GM23248 (cell line): ENCODE measurements at places on chromosomes 1 and 21. TPM values are rescaled to one million over a fixed set of nuclear protein-coding genes. Genes with fewer than 3 reads are reported as not detected.

DNA sequence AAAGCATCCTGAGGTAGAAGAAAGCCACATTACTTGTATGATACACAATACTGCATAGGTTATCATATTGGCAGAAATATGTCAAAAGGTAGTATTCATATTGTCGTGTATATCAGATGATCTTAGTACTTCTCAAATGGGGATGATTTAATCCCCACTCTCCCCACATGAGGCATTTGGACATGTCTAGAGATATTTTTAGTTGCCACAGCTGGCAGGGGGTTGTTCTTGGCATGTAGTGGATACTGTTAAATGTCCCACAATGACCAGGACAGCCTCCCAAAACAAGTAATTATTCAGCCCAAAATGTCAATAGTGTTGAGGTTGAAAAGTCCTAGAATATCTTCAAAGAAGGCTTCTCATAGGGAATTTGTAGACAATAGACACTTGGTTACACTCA is 162.8 kb downstream of the NEGR1 start:
- DNase-seq = no peak
- no peaks in the 10 kb centered on the region for H3K27me3 ChIP-seq
- no peaks in the 10 kb centered on the region for H3K36me3 ChIP-seq
- H3K27ac ChIP-seq = no peak overlapping the region
- no peak overlapping the region for H3K4me3 ChIP-seq

- peak overlapping the region; percentile 99 for H3K27ac ChIP-seq
- peak overlapping the region; percentile 93 for H3K4me3 ChIP-seq
- no peaks in the 10 kb centered on the region for H3K36me3 ChIP-seq
- DNase-seq = peak; percentile 69
- peaks cover 52% of the 10 kb centered on the region for H3K4me1 ChIP-seq
Observed at GRCh38 chr1:206687915-206688442, 3.3 kb downstream of the MAPKAPK2 start.

DNA sequence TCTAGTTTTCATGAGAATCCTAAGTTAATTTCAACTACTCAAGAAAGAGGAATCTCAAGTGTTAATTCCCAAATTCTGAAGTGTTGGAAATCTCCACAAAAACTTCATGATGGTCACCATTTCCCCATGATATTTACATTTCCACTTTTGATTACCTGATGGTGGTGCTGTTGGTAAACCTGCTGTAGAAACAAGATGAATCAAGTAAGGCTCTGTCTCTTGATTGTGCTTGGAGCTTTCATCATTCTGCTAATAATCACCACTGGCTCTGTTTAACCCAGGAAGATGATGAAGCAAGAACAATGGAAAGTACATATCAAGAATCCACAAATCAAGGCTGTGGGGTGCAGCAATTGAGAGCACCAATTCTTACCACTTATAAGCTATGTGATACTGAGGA is 77.8 kb downstream of the C4BPA start:
- H3K27me3 ChIP-seq = no peaks in the 10 kb centered on the region
- no peak overlapping the region for H3K27ac ChIP-seq
- no peaks in the 10 kb centered on the region for H3K4me1 ChIP-seq

GRCh38 chr1:203913073-203913521 is 51.7 kb downstream of the SNRPE start:
- no peaks in the 10 kb centered on the region for H3K27me3 ChIP-seq
- H3K4me1 ChIP-seq = peaks cover 18% of the 10 kb centered on the region
- H3K4me3 ChIP-seq = no peak overlapping the region
- no peaks in the 10 kb centered on the region for H3K36me3 ChIP-seq
- no peak for DNase-seq

GRCh38 chr1:18869847-18870594 is 10.6 kb upstream of the TAS1R2 start:
- peaks cover 15% of the 10 kb centered on the region for H3K27me3 ChIP-seq
- no peak overlapping the region for H3K27ac ChIP-seq
- H3K36me3 ChIP-seq = no peaks in the 10 kb centered on the region

DNA sequence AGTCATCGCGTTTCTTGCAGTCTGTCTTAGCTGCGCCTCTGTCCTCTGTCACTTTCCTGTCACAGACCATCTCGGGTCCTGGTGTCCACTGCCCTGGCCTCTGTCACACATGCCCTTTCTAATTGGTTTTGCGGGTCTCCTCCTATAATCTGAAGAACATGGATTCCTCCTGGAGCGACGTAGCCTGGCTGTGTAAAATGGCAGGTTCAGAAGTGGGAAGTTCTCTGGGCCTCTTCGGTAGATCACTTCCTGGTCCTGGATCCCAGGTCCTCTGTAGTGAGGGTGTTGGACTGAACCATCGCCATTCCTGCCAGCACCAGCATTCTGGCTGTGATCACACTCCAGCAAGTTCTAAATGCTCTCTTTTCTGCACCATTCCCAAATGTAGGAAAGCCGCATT is 857 bp downstream of the FAM3B start:
- H3K4me1 ChIP-seq = no peaks in the 10 kb centered on the region
- no peak overlapping the region for H3K27ac ChIP-seq
- no peaks in the 10 kb centered on the region for H3K36me3 ChIP-seq
- DNase-seq = no peak
- peaks cover 50% of the 10 kb centered on the region for H3K27me3 ChIP-seq
- H3K4me3 ChIP-seq = no peak overlapping the region

- H3K4me1 ChIP-seq = peaks cover 19% of the 10 kb centered on the region
- H3K36me3 ChIP-seq = no peaks in the 10 kb centered on the region
- H3K27ac ChIP-seq = no peak overlapping the region
- peak; percentile 53 for DNase-seq
- H3K4me3 ChIP-seq = no peak overlapping the region
Observed at GRCh38 chr1:100710906-100711682, 8.4 kb upstream of the VCAM1 start.

GRCh38 chr1:165942927-165943597 is 115.6 kb downstream of the UCK2 start:
- H3K36me3 ChIP-seq = no peaks in the 10 kb centered on the region
- H3K4me3 ChIP-seq = no peak overlapping the region
- no peak overlapping the region for H3K27ac ChIP-seq
- no peaks in the 10 kb centered on the region for H3K4me1 ChIP-seq

DNA sequence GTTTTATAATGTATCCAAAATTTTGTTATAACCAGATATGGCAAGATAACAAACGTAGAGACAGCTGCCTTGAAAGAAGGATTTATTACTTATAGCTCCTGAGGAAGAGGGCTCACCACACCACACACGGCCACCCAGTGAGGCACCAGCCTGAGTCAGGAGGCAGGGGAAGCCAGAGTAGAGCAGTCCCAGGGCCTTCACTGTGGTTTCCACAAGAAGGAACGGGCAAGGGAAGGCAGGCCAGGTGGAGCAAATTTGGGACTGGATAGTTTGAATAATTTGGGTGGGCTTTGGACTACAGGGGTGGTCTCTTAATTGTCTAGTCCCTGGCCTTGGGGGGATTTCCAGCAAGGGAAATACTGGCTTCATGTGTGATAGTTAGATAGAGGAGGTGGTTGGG is 72.5 kb downstream of the RRAGC start:
- DNase-seq = no peak
- no peak overlapping the region for H3K27ac ChIP-seq
- H3K4me3 ChIP-seq = no peak overlapping the region
- no peaks in the 10 kb centered on the region for H3K4me1 ChIP-seq
- peaks cover 26% of the 10 kb centered on the region for H3K27me3 ChIP-seq

GRCh38 chr1:54218883-54219687 is 19.1 kb downstream of the MRPL37 start:
- DNase-seq = peak; percentile 22
- H3K4me1 ChIP-seq = peaks cover 19% of the 10 kb centered on the region
- peak overlapping the region; percentile 83 for H3K27ac ChIP-seq
- no peaks in the 10 kb centered on the region for H3K27me3 ChIP-seq
- no peak overlapping the region for H3K4me3 ChIP-seq

DNA sequence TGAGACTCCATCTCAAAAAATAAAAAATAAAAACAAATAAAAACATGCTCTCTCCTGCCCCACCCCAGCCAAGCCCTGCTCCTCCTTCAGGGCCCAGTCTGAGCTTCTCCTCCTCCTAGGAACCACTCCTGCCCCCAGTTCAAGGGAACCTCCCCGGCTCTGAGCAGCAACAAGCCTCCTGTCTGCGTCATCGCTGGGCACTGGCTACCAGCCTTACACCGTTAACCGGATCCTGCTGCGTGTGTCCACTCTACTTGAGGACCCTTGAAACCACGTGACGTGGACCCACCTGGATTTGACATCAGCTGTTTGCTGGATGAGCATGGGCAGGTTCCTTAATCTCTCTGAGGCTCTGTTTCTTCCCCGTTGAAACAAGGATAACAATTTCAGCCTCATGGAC is 1.6 kb upstream of the TAS1R2 start:
- H3K36me3 ChIP-seq = no peaks in the 10 kb centered on the region
- H3K27ac ChIP-seq = no peak overlapping the region
- no peak overlapping the region for H3K4me3 ChIP-seq
- DNase-seq = no peak

GRCh38 chr1:86703696-86704457 is 499 bp upstream of the SH3GLB1 start:
- peak overlapping the region; percentile 97 for H3K4me3 ChIP-seq
- H3K27me3 ChIP-seq = no peaks in the 10 kb centered on the region
- DNase-seq = peak; percentile 57
- H3K36me3 ChIP-seq = 0 out of 2 replicates have a peak, but pooled peaks cover 4% of the 10 kb centered on the region

DNA sequence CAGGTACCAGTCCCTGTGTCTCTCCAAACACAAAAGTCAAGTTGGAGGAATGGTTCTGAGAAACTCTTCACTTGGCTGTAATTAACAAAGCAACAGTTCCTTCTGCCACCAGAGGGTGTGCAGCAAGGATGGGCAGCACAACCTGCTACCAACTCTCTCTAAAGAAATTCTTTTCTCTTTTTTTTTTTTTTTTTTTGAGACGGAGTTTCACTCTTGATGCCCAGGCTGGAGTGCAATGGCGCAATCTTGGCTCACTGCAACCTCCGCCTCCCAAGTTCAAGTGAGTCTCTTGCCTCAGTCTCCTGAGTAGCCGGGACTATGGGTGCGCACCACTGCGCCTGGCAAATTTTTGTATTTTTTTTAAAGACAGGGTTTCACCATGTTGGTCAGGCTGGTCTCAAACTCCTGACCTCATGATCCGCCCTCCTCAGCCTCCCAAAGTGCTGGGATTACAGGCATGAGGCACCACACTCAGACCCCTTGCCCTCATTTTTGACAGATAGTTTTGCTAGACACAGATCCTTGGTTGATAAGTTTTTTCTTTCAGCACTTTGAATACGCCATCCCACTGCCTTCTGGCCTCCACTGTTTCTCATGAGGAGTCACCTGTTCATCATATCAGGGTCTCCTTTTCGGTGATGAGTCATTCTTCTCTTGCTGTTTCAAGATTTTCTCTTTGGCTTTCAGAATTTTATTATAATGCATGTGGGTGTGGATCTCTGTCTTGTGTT is 12.1 kb upstream of the DEGS1 start:
- H3K4me1 ChIP-seq = peaks cover 16% of the 10 kb centered on the region
- H3K4me3 ChIP-seq = no peak overlapping the region
- no peak overlapping the region for H3K27ac ChIP-seq
- no peaks in the 10 kb centered on the region for H3K27me3 ChIP-seq
- H3K36me3 ChIP-seq = no peaks in the 10 kb centered on the region
- peak; percentile 36 for DNase-seq

DNA sequence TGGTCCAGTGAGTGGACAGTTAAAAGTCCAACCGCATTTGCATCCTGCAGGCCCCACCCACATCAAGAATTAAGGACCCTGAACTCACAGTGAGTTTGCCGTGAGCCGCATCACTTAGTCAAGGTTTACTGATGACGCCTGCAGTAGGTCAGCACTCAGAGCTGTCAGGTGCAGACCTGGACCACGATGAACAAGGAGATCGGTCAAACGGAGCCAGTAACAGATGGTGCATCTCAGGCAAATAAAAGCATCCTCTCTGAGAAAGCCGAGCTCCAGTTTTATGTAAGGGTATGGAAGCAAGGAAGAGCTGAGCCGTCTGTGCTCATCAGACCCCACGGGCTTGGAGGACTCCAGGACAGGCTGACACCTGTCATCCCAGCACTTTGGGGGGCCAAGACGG is 4.5 kb downstream of the PRDM15 start:
- no peak for DNase-seq
- no peaks in the 10 kb centered on the region for H3K27me3 ChIP-seq
- H3K36me3 ChIP-seq = 0 out of 2 replicates have a peak, but pooled peaks cover 4% of the 10 kb centered on the region
- peaks cover 11% of the 10 kb centered on the region; the same call in 1 of the 2 replicates for H3K4me1 ChIP-seq

- H3K27ac ChIP-seq = no peak overlapping the region
- no peaks in the 10 kb centered on the region for H3K36me3 ChIP-seq
- DNase-seq = no peak
- no peak overlapping the region for H3K4me3 ChIP-seq
- peaks cover 10% of the 10 kb centered on the region; the same call in 1 of the 2 replicates for H3K4me1 ChIP-seq
Observed at GRCh38 chr21:45695086-45695485, 51.6 kb downstream of the PCBP3 start.

DNA sequence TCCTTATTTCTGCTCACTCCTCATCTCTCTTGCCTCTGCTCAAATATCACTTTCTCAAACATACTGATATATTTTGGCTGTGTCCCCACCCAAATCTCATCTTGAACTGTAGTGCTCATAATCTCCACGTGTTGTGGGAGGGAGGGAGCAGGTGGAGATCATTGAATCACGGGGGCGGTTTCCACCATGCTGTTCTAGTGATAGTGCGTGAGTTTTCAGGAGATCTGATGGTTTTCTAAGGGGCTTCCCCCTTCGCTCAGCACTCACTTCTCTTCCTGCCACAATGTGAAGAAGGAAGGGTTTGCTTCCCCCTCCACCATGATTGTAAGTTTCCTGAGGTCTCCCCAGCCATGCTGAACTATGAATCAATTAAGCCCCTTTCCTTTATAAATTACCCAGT is 26.6 kb downstream of the ZBTB8OS start:
- H3K4me3 ChIP-seq = no peak overlapping the region
- no peak overlapping the region for H3K27ac ChIP-seq
- peaks cover 3% of the 10 kb centered on the region; the same call in 1 of the 2 replicates for H3K36me3 ChIP-seq
- H3K27me3 ChIP-seq = no peaks in the 10 kb centered on the region
- no peaks in the 10 kb centered on the region for H3K4me1 ChIP-seq
- no peak for DNase-seq

GRCh38 chr1:215794156-215794555 is 227.1 kb downstream of the KCTD3 start:
- peaks cover 27% of the 10 kb centered on the region for H3K4me1 ChIP-seq
- no peaks in the 10 kb centered on the region for H3K36me3 ChIP-seq
- DNase-seq = no peak

GRCh38 chr1:58397187-58397820 is 149.2 kb downstream of the OMA1 start:
- H3K27ac ChIP-seq = peak overlapping the region; percentile 55
- H3K4me1 ChIP-seq = peaks cover 53% of the 10 kb centered on the region
- no peaks in the 10 kb centered on the region for H3K36me3 ChIP-seq
- DNase-seq = peak; percentile 92
- H3K4me3 ChIP-seq = no peak overlapping the region

DNA sequence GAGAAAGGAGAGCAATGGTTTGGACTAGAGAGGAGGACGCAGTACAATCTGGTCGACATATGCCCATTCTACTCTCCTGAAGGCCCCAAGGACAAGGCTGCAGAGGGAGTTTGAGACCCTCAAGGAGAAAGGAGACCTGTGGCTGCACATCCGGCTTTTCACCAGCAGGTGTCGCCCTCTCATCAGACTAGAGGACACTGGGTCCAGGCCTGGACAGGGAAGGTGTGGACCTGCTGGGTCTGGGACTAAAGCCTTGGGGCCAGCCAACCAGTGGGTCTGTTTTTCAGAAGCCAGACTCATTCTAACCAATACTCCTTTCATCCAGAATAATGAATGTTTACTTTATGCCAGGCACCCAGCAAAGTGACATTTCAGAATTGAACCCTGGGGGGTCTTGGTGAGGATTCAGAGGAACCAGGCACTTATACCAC is 5.0 kb downstream of the SRARP start:
- H3K27ac ChIP-seq = no peak overlapping the region
- H3K4me1 ChIP-seq = peaks cover 24% of the 10 kb centered on the region
- DNase-seq = peak; percentile 79

Gene ESRRG
- polyA plus RNA-seq = not detected in 2 replicates

Gene SNX7
- 84.3 and 90.6 TPM in 2 replicates for polyA plus RNA-seq

Gene PLA2G5
- 0.16 and 0.33 TPM in 2 replicates for polyA plus RNA-seq

Gene ZYG11A
- polyA plus RNA-seq = 0.04 TPM in 1 of 2 replicates, not detected in the other

Gene ZNF644
- polyA plus RNA-seq = 34.1 and 34.5 TPM in 2 replicates
